ENCODE measurements at places on chromosomes 3 and 15.

- no peak for DNase-seq
These were observed 56.5 kb downstream of the HEG1 start for GRCh38 chr3:124999317-124999716.

- no peak for DNase-seq
These were observed 9.7 kb upstream of the CRBN start for GRCh38 chr3:3189102-3189727.

GRCh38 chr3:110149763-110150162 is 812.4 kb upstream of the DPPA4 start:
- no peak for DNase-seq

DNA sequence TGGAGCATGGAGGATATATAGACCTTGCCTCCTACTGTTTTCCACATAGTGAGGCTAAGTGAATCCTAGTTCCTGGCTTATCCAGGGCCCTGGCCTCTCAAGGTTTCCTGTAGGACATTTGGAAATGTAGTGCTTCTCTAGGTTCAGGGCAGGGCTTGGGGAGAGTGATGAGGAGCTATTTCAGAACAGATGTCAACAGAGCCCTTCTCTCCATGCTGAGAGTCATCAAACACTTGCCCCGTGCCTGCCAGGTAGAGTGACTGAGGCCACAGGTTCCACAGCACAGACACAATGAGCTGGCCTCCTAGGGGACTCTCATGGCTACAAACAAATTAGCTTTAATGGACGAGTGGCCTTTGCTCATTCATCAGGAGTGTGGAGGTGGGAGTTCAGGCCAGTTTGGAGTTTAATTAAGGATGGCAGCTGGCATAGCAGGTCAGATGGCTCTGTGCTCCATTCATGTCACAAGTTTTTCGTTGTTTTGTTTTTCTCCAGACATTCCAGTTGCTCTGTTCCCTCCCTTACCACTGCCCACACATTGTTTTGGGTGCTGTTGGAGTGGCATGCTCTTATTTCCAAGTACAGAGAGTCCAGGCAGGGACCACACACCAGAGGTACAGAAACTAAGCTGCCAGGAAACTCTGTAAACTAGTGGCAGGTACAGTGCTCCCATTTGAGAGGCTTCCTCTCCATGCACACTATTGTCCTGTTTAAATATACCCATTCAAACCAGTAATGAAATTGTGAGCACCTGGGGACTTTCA is 189.8 kb downstream of the RYR3 start:
- DNase-seq, result no peak

DNA sequence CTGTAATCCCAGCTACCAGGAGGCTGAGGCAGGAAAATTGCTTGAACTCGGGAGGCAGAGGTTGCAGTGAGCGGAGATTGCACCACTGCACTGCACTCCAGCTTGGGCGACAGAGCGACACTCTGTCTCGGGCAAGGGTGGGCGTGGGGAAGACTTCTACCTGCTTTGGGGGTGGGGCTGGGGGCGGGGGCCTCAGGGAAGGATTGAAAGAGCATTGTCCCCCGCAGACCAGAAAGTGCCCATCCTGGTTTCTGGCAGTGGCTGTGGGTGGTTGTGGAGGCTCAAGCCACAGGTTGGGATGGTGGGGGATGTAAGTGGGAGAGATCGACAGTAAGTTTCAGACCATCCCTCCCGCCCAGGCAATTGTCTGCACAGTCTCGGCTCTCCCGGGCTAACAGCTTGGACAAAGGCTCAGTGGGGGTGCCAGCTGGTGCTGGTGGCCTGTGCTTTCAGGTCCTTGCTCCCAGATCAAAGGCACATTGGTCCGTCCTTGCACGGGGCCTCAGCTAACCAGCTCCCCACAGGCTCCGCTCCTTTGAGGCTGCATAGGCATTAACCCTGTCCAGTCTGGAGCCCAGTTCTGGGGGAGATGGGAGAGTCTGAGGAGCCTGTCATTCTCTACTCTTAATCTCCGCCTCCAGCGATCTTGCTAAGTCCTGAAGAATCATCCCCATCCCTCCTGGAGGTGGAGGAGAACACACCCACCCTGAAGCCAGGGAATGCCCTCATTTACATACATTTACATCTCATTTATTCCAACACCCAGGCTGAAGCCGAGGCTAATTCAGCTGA is 8.6 kb downstream of the SCN5A start:
- no peak for DNase-seq

DNA sequence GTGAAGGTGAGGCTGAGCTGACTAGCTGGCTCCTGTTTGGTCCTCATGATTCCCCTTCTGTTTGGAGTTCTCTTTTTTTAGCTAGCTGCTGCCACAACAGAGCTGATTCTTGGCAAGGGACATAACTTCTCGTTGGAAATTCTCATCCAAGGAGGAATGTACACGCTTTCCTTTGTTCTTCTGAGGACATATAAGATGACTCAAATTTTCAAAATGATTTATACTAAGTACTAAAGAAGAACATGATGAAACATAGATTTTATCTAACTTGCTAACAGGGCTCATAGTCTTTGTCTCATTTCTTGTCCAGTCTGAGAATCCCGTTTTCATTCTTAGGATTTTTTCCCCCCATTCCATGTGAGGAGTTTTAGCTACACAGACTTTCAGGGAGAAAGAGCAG is 2.9 kb upstream of the TFG start:
- DNase-seq, result no peak

DNA sequence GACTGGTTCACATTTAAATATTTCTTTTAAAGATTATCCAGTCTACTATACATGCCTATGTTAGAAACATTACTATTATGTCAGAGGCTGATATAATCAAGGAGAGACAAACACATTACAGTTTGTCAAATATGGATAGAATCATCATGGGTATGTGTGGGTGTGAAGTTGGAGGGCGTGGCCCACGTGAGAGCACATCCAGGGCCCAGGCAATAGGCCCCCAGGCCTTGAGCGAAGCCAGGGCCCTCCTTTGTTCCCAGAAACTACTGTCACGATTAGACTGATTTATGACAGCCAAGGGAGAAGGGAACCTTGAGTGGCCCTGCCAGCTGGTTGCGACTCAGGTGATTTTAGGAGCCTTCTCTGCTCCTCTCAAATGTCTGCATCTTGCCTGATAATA is 26.9 kb upstream of the LDHAL6B start:
- no peak for DNase-seq

All from stimulated activated CD4-positive, alpha-beta T cell treated with anti-CD3 and anti-CD28 coated beads, Interleukin-15, amount 100 ng/mL, for 48 hours (primary cell).